ENCODE measurements at places on chromosomes 16 and 17.

DNA sequence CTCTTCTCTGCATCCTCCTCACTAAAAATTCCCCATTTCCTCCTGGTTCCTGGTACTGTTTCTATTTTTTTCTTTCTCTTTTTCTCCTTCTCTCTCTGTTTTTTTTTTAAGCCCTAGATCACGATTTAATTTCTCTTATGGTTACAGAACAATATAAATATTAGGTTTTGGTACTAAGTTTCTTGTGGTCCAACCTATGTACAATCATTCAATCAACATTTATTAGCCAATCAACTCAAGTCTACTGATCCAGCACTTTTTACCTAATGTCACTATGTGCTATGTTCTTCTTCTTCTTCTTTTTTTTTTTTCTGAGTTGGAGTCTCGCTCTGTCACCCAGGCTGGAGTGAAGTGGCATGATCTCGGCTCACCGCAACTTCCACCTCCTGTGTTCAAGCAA is 12.6 kb downstream of the RTN4RL1 start:
- no peak for DNase-seq

DNA sequence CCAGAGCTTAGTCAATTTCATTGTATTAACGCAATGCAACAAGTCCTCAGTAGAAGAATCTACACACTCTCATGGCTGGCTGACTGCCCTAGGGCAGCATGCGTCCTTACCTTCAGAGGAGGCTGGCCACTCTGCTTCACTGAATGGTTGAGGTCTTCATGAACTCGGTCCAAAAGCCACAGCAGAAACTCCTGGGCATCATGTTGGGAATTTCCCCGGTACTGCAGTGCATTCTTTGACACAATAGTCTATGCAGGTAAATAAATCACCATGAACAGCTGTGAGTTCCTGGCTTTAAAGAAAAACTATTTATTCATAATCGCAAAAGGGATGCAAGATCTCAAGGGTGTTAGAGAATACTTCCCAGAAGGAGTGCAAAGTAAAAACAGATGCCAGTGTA is 41.3 kb downstream of the USP31 start:
- no peak for DNase-seq

- no peak for DNase-seq
Measured at GRCh38 chr17:38460716-38461630, 32.7 kb downstream of the ARHGAP23 start.

DNA sequence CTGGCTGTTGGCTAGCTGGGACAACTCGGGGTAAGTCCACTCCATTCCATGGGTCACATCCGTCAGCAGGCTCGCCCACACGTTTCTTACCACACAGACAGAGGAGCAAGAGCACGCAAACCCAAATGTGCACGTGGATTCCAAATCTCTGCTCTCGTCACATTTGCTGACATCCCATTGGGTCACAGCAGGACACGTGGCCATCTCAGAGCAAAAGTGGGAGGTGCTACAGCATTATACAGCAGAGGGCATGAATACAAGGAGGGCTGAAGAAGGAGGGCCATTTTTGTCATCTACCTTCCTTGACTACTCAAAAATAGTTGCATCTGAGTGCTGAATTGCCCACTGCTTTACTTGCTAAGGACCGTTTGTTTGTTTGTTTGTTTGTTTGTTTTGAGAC is 84.7 kb downstream of the RBBP6 start:
- DNase-seq: no peak

GRCh38 chr17:76886395-76886794 is 18.2 kb downstream of the MGAT5B start:
- no peak for DNase-seq

- DNase-seq: peak; percentile 30
Measured at GRCh38 chr17:69607162-69607834, 192.8 kb downstream of the MAP2K6 start.

- DNase-seq: no peak
Measured at GRCh38 chr16:12602811-12603698, 200.6 kb downstream of the CPPED1 start.

DNA sequence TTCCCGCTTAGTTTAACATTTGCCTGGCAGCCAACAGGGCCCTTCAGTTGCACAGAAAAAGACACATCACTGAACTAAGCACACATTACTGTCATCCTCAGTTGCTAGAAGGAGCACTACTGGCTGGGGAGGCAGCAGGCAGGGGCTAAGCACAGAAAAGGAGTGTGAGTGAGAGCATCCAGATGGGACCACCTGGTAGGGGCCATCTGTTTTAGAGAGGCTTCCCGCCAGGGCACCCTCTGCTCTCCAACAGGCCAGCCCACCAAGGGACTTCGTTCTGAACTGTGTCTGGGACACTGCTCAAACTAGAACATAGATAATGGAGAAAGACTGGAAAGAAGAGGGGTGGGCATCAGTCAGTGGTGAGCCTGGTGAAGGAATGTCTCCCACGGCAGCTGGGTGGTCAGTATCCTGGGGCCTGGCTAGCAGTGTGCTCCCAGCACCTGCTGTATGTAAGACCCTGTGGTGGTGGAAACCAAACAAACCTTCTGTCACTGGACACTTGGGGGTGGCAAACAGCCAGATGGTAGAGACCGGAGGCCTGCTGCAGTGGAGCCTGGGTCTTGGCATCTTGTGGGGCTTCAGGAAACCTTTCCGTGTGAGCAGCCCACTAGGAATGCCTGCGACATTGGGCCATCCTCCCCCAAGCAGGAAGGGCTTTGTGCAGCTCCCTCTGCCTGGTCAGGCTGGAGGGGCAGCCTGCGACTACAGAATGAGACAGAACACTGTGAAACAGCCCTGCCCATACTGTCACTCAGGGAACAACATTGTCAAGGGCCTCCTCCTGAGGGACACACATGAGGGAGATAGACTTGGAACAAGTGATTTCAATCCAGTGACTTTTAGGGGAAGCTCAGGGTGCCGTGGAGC is 12.8 kb upstream of the RANGRF start:
- DNase-seq: no peak

- DNase-seq: no peak
Measured at GRCh38 chr16:8963010-8963820, 491 bp downstream of the USP7 start.

DNA sequence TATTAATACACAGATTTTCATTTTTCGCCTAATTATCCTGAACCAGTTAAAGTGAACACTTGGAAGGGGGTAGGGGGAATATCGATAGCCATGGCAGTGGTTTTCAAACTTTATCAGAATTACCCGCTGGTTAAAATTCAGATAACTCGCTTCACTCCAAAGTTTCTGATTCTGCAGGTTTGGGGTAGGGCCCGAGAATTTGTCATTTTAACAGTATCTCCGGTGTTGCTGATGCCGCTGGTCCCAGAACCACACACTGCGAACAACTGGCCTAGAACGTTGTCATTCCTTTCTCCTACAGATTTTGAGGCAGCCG is 313 bp upstream of the NSRP1 start:
- no peak for DNase-seq

DNA sequence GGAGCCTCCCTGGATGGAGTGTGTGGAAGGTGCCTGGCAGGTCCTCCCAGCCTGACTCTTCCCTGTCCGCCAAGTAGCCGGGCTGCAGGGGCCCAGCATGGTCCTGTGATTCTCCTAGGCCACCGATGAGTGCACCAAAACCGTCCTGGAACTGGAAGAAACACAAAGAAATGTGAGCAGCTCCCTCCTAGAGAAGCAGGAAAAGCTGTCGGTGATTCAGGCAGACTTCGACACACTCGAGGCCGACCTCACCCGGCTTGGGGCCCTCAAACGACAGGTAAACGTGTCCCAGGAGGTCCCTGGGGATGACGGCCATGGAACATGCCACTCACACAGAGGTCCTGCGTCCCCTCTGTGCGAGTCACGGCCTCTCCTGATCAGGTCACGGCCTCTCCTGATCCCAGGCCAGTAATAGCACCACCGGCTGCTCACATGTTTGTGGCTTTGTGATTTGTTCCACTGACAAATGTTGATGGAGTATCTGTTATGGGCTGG is 4.2 kb upstream of the GAA start:
- no peak for DNase-seq

All from B cell (primary cell).